ENCODE measurements at places on chromosomes 12 and 14.

DNA sequence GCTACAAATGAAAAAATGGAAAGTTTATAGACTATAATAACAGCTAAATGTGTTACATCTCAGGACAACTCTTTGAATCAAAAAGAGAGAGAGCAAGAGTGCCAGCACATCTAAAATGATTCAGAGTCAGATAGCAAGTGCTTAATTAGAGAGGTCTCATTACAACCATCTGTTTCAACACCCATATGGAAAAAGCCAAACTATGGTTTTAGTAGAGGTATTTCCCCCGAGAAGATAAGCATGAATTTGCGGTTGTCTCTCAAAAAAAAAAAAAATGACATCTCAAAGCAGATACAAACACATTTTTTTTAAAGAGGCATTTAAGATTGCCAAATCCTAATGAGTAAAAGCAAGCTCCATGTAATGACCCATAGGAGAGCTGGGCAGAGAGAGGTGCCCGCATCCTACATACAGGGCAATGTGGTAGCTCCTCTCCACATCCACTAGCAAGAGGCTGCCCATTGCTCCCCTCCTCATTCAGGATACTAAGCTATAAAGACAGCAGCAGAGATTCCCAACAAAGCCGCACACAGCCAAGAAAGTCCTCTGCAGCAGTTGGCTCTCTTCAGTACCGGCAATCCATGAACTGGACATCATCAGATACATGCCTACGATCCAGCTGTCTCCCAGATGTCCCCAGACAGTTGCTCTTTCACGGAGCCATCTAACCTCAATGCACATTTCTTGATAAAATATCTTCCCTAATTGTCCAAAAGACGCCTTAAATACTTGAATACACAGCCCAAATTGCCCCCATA is 100.4 kb downstream of the EFCAB11 start:
- no peak for DNase-seq

- no peak for DNase-seq
Measured at GRCh38 chr14:100155756-100156616, 3.5 kb downstream of the DEGS2 start.

DNA sequence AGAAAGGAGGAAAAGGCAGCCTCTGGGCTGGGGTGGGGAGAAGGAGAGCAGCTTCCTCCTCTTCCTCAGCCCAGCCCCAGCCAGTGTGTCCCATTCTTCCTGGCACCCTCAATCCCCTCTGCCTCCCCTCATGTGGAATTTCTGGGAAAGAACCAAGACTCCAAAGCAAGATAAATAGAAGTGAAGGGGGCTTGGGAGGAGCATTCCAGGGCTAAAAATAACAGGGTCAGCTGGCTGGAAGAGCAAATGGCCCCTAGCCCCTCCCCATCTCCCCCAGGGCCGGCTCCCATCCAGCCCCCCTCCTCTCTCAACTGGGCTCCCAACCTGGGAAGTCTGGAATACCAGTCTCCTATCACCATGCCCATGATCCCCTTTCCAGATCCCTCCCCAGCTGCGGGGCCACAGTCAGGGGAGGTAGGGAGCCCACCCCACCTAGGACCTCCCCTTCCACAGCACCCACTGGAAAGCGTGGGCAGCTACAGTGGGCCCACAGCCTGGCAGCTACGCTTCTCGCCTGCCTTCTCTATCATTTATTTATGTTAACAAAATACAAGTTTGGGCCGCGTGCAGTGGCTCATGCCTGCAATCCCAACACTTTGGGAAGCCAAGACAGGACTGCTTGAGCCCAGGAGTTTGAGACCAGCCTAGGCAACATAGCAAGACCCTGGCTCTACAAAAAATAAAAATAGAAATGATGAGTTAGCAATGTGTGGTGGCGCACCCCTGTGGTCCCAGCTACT is 88.3 kb downstream of the IRF2BPL start:
- DNase-seq = no peak

DNA sequence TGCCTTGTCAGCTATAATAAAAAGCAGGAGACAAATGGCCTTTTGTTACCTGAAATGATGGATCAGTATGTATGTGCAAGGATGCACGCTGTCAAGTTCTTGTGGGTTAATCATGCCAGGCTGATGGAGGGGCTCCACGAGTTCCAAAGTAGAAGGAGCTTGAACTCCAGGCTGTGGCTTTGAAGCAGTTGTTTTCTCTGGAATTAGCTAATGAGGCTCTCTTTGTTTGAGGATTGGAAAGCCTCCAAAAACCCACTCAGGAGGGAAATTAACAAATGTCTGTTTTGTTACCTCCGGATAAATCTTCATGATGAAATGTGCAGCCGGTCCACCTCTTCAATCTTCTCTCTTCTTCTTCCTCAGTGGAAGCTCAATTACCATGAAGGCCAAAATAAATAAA is 605.5 kb downstream of the DIO2 start:
- no peak for DNase-seq

DNA sequence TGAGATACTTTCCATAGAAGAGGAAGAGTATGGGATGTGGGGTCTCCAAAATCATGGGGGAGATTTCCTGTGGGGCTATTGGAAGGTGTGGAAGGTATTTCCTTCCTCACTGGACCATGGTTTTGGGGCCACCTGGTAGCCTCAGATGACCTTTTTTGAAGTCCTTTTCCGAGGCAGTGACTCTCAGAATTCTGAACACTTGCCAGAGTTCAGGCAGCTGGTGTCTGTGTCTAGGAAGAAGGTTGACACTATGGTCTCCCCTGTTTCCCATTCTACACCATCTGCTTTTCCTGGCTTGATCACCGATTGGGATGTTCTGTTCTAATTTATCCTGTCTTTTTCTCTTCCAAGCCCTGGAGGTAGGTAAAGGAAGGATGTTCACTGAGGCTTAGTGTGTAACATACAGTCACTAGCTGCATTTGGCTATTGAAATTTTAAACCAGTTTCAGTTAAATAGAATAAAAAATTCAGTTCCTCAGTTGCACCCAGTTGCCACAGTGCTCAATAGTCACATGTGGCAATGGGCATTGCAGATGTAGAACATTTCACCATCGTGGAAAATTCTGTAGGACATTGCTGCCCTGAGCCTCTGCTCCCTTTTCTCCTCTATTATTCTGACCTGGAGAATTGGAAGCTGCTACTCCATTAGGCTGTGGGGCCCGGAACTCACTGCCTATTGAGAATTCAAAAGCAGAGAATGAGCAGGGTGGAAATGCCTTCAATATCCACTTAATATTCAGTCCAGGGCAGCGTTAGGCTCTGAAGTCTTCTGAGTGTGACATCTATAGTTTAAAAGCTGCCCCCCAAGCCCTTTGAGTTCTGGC is 11.0 kb upstream of the PLEKHG3 start:
- DNase-seq = no peak

All from SJSA1 (cell line).